ENCODE measurements at places on chromosomes 11 and 22. TPM values are rescaled to one million over a fixed set of nuclear protein-coding genes. Genes with fewer than 3 reads are reported as not detected.

GRCh38 chr11:115469361-115469760 lies 34.9 kb downstream of the CADM1 start:
- no peak for DNase-seq

- DNase-seq: no peak
Measured at GRCh38 chr11:116503216-116504160, 269.3 kb downstream of the BUD13 start.

- DNase-seq: no peak
Measured at GRCh38 chr11:121478226-121478894, 25.6 kb upstream of the SORL1-AS1 start.

- DNase-seq: no peak
Measured at GRCh38 chr11:118002541-118003423, 16.6 kb downstream of the IL10RA start.

The UPK3A gene
- total RNA-seq: not detected

The SCUBE2 gene
- 0.22 TPM for total RNA-seq

DNA sequence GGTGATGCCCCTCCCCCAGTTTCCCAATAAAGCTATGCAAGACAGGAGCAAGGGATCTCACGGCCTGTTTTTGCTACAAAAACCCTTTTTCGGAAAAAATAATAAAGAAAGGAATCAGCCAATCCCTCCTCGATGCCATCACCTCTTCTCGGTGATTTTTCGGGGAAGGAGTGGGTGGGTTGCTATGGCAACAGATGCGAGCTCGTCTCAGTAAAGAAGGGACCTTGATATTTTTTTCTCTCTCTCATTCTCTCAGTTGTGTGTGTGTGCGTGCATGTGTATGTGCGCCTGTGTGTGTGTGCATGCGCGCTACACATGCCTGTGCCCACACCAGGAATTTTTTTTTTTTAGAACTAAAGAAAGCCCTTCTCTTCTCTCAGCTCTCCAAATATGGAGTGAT lies 3.8 kb upstream of the NPAS4 start:
- DNase-seq: no peak

GRCh38 chr11:93236741-93237675 lies 39.2 kb upstream of the SLC36A4 start:
- DNase-seq: no peak

DNA sequence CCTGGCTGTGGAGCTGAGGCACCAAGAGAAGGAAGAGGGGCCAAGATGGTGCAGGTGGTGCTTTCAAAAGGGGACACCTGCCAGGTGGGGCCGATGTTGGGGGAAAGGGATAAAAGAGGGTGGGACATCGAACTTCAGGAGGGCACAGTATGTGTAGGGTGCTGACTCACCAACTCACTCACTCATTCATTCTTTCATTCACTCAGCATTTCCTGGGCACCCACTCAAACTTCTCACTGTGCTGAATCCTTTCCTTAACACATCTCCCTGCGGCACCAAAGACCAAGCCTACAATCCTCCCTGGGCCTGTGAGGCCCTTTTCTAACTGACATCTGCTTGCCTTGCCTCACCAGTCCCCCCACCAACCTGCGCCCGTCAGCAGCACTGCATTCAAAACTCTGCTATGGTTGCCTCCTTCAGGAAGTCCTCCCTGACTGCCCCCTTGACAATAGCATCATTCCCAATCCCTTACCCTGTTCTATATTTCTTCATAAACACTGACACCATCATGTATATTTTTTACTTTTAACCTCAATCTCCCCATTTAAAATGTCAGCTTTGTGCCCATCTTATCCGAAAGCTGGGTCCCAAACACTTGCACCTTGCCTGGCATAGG lies 246.6 kb downstream of the MN1 start:
- no peak for DNase-seq

DNA sequence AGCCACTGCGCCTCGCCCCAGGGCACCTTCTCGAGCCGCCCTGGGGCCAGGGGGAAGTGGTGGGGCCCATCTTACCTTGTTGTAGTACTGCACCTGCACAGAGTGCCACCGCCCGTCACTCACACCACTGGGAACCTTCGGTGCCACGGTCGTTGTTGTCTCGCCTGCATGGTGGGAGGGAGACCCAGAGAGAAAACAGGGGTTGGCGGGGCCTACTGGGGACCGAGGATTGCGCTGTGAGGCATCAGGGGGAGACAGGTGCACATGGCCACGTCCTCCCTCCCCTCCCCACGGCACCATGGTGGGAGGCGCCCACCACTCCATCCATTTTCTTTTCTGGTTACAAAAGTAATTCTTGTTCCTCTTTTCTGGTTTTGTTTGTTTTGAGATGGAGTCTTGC lies 97.8 kb downstream of the TRMU start:
- no peak for DNase-seq

DNA sequence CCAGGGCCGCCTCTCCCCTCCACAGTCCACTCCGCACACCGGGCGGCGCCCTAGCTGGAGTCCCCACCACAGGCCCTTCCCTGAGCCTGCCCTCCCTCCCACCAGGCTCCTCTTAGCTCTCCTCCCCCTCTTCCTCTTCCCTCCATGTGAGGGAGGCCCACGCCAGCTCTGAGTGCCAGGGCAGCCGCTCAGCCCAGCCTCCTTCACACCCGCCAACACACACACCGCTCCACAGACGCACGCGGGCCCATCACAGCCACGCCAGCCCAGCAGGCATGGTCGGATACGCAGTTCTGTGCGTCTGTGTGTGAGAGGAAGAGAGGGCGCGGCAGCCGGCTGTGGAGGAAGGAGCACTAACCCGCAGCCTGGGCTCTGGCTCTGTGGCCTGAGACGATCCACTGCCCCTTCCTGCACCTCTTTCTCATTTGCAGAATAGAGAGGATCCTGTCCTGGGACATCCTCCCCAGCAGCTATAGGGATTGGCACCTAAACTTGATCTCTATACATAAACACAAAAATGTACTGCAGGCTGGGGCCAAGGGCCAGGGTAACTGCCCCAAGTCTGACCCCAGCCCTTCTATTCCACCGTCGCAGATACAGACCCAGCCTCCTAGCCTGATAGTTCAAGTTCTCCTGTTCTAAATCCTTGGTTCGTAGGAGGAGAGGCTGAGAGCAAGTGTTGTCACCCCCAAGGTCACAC lies 3.5 kb downstream of the CHRM4 start:
- no peak for DNase-seq

DNA sequence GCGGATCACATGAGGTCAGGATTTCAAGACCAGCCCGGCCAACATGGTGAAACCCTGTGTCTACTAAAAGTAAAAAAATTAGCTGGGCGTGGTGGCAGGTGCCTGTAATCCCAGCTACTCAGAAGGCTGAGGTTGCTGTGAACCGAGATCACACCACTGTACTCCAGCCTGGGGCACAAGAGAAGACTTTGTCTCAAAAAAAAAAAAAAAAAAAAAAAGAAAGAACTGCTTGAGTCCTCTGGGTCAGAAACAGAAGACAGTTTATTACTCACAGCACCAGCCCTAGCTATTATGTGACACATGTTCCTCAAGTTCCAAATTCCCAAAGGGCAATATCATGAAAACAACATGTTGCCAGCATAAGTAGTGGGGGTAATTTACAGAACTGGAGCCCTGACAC lies 1014.1 kb upstream of the RAG2 start:
- DNase-seq: no peak

DNA sequence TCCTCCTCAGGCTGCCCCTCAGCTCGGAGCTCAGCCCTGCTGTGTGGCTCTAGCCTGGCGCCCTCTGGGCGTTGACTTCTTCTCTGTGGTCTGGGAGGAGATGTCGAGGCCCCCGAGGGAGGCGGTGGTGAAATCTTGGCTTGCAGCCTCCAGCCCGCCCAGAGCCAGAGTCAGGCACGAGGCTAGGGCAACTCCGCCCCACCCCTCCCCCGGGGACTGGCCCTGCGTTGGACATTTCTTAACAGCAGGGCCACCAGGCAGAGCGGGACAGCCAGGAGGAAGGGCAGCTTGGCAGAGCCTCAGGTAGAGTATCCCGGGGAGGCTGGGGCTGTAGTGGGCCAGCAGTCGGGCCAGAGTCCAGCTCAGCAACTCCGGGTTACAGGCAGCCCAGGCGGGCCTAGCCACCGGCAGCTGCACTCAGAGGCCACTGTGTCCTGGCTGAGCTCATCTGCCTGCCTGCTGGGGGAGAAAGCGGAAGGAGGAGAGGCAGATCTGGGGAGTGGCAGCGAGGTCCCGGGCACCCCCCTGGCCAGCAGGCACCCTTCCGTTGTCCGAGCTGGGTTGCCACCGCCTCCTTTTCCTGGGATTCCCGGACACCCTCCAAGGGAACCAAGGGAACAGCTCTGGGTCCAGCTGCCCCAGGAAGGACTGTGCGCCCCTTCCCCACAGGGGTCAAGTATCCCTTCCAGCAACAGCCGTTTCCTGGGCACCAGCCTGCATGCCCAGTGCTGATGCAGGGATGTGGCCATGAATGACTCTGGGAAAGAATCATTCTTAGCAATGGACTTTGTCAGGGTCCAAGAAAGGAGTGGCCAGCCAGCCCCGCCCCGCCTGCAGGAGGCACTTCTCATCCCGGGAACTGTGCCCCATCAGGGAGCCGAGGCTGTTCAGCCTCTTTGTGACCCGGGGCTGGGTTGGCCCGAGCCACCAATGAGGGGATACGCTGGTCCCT lies at the start of gene ALDH3B1:
Gene ALDH3B1, plus strand, starts transcription at position 238 of the 952 bp plus-strand sequence. CDS start 4,971 bp downstream, outside the sequence.
- peak; percentile 98 for DNase-seq

DNA sequence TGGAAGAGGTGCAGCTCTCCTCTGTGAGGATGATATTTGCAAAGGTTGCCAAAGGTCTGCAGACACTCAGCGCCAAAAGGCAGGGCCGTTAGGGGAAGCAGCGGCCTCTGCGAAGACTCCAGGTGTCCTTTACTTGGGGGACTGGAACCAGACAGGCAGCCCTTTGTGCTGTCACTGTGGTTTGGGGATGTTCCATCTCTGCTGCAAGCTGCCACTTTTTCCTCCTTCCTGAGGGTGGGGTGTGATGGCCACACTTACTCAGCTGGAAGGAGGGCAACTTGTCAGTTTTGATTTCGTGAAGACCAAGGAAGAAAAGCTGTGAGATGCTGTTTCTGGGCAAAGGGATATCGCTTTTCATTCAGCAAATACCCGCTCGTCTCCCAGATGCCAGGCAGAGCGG lies 96.5 kb upstream of the PRR5 start:
- no peak for DNase-seq

- DNase-seq: peak; percentile 25
Measured at GRCh38 chr22:47352920-47353700, 590.7 kb downstream of the TBC1D22A start.

DNA sequence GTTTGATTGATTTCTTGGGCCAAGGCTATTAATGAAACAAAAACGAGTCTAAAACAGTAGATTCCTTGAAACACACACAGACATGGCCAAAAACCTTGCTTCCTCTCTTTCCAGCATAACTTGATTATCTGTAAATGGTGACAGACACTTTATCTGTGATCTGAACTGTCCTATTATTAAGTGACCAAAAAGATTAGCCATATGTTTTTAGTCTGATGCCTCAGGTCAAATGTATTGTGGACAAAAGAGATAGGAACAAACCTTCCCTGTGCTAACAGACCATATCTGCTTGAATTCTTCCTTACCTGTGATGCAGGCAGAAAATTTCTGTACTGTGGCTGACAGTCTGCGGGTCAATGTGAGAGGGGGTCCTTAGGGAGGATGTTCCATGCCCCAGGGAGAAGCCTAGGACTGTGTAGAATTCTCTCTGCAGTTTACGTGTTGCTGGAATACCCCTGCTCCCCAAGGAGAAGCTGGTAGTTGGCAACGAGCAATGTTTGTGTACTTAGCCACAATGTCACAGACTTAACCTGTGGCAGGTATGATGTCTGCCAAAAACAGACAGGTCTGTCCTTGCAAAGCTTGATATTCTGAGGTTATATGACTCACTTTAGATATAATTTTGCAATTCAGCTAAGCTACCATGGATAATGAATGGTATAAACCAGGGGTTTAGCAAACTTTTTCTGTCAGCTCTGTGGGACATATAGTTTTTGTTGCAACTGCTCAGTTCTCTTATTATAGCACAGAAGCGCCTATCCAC lies 31.2 kb downstream of the C11orf71 start:
- no peak for DNase-seq

The B4GALNT4 gene
- not detected for total RNA-seq

GRCh38 chr22:35649636-35650250 lies 1.5 kb downstream of the APOL6 start:
- no peak for DNase-seq

DNA sequence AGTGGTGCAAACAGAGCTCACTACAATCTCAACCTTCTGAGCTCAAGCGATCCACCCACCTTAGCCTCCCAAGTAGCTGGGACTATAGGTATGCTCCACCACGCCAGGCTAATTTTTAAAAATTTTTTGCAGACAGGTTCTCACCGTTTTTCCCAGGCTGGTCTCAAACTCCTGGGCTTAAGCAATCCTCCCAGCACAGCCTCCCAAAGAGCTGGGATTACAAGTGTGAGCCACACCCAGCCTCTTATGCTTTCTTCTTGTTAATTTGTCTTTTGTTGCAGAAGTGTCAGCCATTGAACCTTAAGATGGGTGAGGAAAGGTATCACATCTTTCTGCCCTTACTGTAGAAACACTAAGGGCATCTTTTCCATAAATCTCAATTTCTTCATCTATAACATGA lies 34.9 kb downstream of the DENND5A start:
- DNase-seq: no peak

The CASTOR1 gene
- 4.6 TPM for total RNA-seq

DNA sequence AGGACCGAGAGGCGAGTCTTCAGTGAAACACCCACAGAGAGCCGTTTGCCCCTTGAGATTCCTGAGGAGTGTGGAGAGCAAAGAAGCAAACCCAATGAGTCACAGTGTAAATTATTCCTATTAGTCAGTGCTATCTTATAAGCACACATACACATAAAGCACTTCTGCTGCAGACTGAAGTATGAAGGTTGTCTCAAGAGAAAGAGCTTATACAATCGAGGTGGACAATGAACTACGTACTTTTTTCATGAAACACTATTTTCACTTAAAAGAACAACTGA lies 37.3 kb downstream of the GALNT18 start:
- DNase-seq: no peak

The CFAP300 gene
- total RNA-seq: not detected

GRCh38 chr11:690738-691633 lies 4.0 kb downstream of the DEAF1 start:
- no peak for DNase-seq

DNA sequence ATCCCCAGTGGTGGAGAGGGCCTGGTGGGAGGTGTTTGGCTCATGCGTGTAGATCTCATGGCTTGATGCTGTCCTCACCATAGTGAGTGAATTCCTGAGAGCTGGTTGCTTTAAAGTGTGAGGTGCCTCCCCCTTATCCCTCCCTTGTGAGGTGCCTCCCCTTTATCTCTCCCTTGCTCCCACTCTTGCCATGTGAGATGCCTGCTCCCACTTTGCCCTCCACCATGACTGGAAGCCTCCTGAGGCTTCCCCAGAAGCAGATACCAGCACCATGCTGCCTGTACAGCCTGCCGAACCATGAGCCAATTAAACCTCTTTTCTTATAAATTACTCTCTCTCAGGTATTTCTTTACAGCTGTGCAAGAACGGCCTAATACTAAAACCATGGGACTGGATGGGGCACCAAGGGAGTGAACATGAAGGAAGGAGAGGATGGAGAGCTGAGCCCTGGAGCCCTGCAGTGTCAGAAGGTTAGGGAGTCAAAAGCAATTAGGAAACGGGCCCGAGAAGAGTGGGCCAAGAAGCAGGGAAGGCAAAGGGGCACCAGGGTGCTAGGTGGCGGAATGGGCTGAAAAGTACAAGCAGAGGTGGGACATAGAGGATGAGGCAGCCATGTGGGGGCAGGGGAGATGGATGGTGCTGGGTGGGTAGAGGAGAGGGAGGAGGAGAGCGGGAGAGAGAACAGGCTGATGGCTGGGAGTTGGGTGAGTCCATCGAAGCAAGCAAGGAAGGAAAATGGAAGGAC lies 9.4 kb downstream of the IFITM10 start:
- no peak for DNase-seq

- no peak for DNase-seq
Measured at GRCh38 chr22:17890245-17890671, 116.0 kb upstream of the BID start.
